Activated naive CD4-positive, alpha-beta T cell treated with anti-CD3 and anti-CD28 coated beads, Interleukin-2, amount 50 U/mL, for 72 hours (primary cell): ENCODE measurements at places on chromosomes 16 and 17. TPM values are rescaled to one million over a fixed set of nuclear protein-coding genes. Genes with fewer than 3 reads are reported as not detected.

DNA sequence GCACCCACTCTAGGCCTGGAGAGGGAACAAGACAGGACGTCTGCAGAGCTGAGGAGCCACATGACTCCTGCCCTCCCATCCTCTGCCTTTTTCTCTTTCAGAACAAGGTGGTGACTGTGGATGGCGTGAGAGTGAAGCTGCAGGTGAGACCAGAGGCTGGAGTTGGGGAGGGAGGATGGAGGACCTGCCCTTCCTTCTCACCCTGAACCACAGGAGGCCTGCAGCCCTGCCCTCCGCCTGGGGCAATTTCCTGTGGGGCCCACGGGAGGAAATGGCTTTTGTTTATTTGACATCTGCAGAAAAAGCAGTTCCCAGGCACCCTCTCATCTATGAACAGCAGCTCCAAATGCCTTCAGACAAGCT is 5.1 kb downstream of the RAB37 start:
- DNase-seq, result peak; percentile 67

DNA sequence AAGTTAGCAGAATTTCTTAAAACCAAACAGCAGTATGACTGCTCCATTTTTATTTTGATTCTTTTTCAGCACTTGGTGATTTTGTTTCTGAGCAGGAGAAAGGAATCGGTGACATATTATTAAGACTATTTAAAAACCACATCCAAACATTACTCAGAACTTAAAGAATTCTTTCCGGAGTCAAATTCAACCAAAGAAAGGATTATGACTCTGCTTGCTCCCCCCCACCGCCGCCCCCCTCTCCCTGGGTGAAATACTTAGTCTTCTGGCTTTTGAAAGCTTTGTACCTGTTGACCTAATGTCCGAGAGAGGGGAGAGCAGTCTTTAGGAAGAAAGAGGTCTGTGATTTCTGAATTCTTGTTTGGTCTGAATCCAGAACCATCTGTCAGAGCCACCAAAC is 17.9 kb upstream of the COL1A1 start:
- DNase-seq, result no peak

GRCh38 chr17:56176091-56176490 is 22.8 kb downstream of the ANKFN1 start:
- no peak for DNase-seq

GRCh38 chr17:80861892-80862291 is 129.7 kb upstream of the CHMP6 start:
- no peak for DNase-seq

The TBC1D3E gene
- total RNA-seq, result not detected

DNA sequence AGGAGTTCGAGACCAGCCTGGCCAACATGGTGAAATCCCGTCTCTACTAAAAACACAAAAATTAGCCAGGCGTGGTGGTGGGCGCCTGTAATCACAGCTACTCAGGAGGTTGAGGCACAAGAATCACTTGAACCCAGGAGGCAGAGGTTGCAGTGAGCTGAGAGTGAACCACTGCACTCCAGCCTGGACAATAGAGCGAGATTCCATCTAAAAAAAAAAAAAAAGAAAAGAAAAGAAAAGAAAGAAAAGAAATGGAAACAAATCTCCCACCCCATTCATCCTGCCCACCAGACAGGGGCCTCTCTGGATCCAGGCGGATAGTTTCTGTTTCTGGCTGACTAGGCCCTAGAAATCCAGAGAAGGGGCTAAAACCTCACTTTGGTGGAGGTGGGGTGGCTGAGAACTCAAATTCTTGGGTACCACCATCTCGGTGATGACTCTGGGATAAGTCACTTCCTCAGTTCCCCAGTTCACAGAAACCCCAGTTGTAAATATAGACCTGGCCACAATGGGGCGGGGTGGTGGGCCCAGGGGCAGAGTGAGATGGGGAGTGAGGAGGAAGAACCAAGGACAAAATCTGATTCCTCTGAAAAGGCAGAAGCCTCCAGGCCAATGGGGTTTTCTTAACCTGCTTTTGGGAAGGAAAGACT is 22.2 kb downstream of the SOCS1 start:
- peak; percentile 74 for DNase-seq

DNA sequence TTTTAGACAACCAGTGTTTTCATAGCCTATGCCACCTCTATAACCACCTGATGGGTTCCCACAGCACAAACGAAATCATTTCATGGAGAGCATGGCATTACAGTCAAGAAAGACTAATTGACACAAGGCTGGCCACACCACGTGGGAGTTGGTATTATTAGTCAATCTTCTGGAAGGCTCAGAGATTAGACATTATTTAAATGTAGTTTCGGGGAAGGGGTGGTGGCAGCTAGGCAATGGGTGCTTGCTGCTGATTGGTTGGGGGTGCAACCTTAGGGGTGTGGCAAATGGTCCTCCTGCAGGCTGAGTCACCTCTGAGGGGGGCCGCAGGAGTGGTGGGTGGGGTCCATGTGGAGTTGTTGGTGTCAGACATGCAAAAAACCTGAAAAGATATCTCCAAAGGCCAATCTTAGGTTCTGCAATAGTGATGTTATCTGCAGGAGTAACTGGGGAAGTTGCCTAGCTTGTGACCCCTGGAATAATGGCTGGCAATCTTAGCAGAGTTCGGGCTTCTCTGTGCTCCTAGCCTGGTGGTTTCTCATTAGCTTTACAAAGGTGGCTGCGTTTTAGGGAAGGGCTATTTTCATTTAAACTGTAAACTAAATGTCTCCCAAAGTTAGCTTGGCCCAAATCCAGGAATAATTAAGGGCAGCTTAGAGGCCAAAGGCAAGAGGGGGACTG is 4.6 kb downstream of the TEN1 start:
- no peak for DNase-seq

GRCh38 chr17:14940108-14940937 is 324.8 kb downstream of the PMP22 start:
- no peak for DNase-seq

DNA sequence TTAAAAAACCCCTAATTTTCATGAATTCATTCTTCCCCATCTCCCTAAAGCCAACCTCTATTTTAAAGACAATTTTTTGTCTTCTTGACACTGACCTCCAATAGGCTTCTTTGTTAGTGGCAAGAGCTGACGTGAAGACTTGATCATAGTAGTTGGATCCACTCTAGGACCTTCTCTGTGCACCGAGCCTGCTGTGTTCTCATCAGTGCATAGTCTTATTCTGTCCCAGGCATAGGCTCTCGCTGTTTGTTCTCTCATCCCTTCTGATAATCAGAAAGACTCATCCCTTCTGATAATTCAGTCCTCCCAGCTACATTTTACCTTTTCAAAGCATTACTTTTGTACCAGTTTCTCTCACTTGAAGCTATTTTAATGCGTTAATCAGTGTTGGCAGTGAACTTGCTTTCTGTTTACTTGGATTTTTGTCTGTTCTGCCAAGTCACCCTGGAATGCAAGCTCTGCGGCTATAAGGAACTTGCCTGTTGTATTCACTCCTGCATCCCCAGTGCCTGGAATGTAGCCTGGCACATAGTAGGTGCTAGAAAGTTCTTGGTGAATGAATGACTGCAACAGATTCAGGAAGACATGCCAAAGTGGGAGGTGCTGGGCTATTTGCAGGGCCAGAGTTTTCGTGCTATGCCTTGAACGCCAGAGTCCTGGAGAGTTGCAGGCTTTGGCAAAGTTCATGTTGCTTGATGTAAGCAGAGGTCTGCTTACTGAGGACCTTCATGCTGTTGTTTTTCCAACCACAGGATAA is 147.6 kb upstream of the MPHOSPH6 start:
- no peak for DNase-seq

DNA sequence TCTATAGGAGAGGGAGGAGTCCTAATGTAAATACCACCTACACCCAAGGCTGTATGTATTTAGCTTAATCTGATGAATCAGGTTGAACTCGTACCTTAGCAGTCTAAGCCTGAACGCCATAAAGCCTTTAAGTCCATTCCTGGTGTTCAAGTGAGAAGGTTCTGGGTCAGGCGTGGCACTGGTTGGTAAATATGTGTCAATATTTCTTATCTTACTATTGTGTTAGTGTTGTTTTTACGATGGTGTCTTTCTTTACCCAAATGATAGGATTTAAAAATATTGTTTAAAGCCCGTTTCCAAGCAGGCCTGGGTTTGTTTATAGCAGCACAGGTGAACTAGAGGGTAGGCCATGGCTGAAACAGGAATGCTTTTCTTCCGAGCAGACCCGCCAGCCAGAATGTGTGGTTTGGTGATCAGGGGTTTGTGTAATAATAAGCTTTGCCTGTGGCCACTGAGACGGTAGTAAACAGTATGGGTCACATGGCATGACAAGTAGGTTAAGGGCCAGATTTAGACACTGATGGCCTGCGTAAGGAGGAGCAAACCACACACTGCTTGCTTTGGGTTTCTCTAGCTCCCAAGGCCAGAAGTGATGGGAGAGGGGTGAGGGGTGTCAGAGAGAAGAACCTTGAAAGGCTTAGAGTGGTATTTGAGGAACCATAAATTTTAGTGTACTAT is 3.3 kb downstream of the TMEM94 start:
- DNase-seq, result no peak

The SPG7 gene
- 114 TPM for total RNA-seq

- peak; percentile 35 for DNase-seq
Observed at GRCh38 chr17:39634384-39634871, 2.5 kb upstream of the STARD3 start.

DNA sequence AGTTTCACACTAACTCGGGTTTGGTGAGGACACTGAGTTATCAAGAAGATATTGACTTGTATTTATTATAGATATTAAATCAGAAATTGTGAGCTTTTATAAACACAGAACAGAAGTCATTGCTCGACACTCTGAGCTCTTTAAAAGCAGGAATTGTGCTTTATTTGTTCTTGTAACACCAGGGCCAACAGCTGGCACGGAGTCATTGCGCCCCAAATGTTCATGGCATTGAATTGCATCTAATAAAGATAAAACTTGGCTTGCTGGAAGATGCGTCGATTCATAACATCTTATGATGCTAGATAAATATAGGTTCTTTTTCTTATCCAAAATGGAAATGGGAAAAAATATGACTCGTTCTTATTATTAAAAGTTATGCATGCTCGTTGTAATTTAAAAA is 11.8 kb upstream of the MLYCD start:
- DNase-seq, result no peak

DNA sequence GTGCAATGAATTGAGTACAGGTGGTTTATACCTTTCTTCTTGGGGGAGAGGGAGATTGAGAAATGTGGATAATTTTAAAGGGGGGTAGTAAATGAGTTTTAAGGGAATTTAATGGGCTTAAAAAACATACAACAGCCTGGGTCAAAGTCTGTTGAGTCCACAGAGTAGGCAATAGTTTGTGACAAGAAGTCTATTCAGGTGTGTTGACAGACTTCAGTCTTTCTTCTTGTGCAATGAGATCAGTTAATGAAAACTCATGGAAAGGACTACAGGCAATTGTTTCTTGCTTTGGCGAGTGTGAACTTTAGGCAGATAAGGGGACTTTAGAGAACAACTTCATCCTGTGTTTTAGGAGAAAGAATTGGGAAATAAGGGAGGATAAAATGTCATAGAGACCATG is 507.8 kb upstream of the CA10 start:
- no peak for DNase-seq

GRCh38 chr17:8162997-8163977 is 539 bp upstream of the VAMP2 start:
- peak; percentile 69 for DNase-seq

DNA sequence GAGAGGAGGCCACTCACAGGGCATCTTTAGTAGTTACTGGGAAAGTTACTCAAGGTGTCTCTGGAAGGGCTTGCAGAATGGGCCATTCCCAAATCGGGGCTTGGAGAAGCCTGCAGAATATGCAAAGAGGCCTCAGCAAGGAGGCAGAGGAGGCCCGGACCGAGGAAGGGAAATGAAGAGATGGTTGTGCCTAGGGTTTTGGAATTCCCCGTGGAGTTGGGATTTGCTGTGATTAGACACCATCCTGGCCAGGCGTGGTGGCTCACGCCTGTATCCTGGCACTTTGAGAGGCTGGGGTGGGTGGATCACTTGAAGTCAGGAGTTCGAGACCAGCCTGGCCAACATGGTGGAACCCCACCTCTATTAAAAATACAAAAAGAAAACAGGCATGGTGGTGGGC is 193.0 kb downstream of the IRF8 start:
- no peak for DNase-seq

The PIMREG gene
- 13.0 TPM for total RNA-seq

GRCh38 chr17:7867881-7868329 is 10.1 kb downstream of the CYB5D1 start:
- no peak for DNase-seq

GRCh38 chr16:12829096-12829888 is 25.6 kb upstream of the CPPED1 start:
- no peak for DNase-seq

DNA sequence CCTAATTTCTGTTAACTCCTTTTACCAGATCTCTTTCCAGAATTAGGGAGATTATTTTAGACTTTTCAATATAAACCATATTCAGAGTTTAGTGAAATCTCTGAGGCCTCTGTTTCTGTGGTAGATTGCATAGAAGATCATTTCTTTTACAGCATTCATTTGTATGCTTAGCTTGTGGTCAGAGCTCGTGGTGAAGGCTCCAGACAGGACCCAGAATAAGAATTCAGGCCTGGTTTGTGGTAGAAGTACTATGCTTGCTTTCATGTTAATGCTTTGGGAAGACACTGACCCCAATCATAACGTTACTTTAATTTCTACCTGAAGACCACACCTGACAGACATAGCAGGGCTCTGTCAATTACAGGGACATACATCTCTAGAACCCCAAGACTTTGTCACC is 258.1 kb downstream of the FTO start:
- DNase-seq, result no peak

The KCNJ12 gene
- total RNA-seq, result not detected

DNA sequence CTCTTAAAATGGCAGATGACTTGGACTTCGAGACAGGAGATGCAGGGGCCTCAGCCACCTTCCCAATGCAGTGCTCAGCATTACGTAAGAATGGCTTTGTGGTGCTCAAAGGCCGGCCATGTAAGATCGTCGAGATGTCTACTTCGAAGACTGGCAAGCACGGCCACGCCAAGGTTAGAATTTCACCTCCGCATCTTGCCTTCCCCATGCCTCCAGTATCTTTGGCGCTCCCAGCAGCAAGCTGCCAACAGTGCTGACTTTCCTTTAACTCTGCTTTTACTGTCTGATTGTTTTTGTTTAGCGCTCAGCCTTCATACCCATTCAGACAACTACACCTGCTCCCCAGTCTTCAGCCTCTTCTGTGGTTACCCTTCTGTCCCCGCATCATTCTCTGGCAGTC is 2.2 kb downstream of the EIF5A start:
- no peak for DNase-seq

DNA sequence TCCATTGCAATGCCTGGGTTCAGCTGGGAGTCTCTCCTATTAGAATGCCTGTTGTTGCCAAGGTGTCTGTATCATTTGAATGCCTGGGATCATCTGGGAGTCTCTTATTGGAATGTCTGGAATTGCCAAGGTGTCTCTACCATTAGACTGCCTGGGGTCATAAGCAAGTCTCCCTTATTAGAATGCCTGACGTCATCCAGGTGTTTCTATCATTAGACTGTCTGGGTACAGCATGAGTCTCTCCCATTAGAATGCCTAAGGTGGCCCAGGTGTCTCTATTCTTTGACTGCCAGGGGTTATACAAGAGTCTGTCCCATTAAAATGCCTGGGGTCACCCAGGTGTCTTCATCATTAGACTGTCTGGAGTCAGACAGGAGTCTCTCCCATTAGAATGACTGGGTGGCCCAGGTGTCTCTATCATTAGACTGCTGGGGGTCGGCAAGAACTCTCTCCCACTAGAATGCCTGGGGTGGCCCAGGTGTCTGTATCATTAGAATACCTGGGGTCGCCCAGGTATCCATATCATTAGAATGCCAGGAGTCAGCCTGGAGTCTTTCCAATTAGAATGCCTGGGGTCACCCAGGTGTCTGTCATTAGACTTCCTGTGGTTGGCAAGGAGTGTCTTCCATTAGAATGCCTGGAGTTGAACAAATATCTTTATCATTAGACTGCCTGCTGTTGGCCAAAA is 2274.0 kb downstream of the TP53TG3F start:
- DNase-seq, result no peak
